ENCODE measurements at places on chromosomes 11 and 22.

DNA sequence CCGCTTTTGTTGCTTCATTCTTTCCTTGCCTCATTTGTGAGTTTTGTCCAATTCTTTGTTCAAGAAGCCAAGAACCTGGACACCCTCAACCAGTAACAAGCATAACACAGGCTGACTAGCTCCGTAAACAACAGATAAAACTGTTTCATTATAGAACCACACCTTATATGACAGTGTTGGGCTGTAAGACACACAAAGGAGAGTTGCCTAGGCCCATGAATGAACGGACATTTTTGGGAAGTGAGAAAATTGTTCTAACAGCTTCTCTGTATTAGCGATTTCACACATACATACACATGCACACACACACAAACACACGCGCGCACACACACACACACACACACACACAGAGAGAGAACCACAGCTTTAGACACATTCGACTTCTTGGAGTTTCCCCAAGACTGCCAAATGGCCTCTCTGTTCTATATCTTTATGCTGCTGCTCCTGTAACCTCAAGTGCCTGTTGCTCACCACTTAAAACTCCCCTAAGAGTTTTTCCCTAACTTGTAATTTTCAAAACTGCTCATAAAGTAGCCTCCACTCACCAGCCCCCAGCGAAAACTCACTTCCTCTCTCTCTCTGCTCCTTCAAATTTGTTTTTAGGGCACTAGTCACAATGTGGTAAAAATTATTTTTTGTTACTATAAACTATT, 35.9 kb downstream of the CTSC start:
- DNase-seq: no peak

DNA sequence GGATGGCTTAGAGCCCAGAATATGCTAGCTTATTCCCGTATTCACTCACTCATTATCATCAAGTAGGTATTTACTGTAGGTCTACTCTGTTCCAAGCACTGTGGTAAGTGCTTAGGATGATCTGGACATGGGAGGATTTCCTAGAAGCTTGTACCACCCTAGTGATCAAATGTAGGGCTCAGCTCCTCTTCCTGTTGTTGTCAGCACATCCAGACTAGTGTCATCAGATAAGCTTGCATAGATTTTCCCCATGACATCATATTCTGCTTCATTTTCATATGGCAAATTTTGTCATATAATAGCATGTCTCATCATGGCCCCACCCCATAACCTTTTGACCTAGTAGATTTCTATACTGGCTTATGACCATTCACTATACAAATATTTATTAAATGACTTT, 19.3 kb upstream of the NUCB2 start:
- DNase-seq: no peak

DNA sequence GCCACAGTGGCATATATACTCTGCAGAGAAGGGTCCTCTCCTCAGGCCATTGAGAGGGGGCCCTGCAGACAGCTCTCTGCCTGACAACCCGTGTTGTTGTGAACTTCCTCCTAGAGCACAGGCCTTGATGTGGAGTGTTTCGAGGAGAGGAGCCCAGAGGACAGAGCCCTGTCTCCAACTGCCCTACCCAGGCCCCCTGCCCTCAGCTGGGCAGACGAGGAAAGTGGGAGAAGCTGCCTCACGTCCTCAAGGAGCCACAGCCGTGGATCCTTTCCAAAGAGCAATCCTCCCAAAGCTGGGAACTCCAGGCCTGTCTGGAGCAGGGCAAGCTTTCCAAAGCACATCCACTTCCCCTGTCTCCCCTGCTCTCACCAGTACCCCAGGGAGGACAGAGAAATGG, 10.7 kb downstream of the LMO1 start:
- DNase-seq: no peak

GRCh38 chr22:19239464-19239863, 52.1 kb downstream of the CLTCL1 start:
- no peak for DNase-seq

- DNase-seq: no peak
Measured at GRCh38 chr22:28034760-28035401, 115.8 kb upstream of the PITPNB start.

DNA sequence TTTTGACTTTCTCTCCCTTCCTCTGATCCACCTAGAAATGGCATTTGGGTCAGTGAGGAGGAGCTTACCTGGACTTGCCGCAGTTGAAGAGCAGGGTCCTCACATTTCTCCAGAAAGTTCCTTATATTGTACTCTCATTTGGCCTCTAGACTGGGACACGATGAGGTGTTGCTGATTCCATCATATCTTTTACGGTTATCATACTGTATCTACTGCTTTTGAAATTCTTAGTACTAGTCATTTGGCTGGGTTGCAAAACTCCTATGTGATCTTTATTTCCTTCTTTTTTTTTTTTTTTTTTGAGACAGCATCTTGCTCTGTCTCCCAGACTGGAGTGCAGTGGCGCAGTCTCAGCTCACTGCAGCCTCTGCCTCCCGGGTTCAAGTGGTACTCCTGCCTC, 58.7 kb upstream of the FAM181B start:
- DNase-seq: no peak

GRCh38 chr11:134861490-134862104, 449.6 kb upstream of the B3GAT1 start:
- no peak for DNase-seq

Data from activated T-cell treated with anti-CD3 and anti-CD28 coated beads for 48 hours (primary cell).